Skeletal muscle cell (primary cell): ENCODE measurements at places on chromosomes 4 and X.

- DNase-seq = no peak
Observed at GRCh38 chr4:46765465-46765864, 143.6 kb downstream of the COX7B2 start.

GRCh38 chrX:56026815-56027214, 205.3 kb upstream of the KLF8 start:
- no peak for DNase-seq

GRCh38 chr4:14871676-14872430, 130.4 kb upstream of the CPEB2 start:
- no peak for DNase-seq

DNA sequence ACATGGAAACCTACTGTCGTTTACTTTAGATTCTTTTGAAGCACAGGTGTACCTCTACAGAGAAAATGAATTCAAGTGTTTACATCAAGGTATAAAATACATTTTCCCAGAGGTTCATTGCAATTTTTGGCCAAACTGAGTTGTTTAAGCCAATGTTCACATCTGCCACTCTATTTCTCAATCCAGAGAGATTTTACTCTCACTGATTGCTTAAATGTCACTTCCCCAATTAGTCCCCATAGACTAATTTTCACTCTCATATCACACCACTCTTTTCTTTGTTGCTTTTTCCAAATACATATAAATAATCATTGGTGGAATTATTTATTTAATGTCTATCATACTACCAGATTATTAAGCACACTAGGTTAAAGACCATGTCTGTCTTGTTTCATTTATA, 271.8 kb downstream of the PPP3CA start:
- no peak for DNase-seq

DNA sequence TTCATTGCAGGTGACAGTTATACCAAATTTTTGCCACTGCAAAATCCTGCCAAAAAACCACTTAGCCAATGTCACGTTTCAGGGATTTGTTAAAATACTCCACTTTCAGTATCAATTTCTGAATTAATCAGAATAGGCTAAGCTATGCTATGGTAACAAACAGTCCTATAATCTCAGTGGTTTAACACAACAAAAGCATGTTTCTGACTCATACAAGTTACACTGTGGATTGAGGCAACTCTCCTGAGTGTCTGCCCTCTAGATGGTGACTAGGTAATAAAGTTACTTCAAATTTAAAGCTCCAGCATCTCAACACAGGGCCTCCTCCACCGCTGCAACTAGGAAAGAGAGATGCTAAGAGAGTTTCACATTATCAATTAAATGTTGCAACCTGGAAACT, 23.0 kb upstream of the RADX start:
- DNase-seq = no peak

GRCh38 chr4:22897520-22898108, 204.9 kb downstream of the GBA3 start:
- DNase-seq = no peak

- no peak for DNase-seq
Observed at GRCh38 chr4:143402776-143403552, 66.3 kb downstream of the GAB1 start.

- peak; percentile 4 for DNase-seq
Observed at GRCh38 chr4:27819246-27819645, 958.6 kb downstream of the STIM2 start.

DNA sequence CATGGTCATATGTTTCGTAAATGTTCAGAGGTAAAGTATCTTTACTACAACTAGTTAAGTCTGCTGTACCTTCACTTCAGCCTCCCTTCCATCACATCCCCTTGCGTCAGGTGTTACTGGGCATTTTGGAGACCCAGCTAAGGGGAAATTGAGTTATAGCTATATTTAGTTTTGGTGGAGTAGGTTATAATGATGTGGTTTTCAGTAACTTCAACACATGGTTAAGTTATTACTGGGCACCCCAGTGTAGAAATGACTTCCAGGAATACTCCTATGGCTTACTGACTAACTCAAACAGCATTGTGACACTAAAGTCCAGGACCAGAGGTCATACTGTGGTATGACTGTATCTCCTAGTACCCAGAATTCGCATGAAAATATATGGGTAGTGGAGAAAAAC, 23.4 kb upstream of the ACSL1 start:
- DNase-seq = no peak

- no peak for DNase-seq
Observed at GRCh38 chr4:175646802-175647201, 165.3 kb downstream of the GPM6A start.

GRCh38 chrX:12890467-12890866, 16.0 kb upstream of the TLR8 start:
- DNase-seq = no peak

DNA sequence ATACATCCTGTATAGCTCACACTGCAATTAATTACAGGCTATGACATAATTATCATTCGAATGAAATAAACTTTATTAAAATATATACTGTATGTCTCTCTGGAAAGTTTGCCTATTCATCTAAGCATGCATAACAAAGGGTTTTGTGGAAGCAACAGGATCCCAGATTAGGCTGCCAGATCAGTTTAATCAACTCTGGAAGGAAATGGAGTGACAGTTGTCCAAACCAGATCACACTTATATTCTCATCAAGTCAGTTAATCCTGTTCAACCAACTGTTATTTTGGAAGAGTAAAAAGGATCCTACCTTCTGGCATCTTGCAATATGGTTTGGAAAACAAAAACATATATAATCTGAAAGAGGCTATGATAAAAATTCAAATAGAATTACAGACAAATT, 312.2 kb downstream of the FAT4 start:
- no peak for DNase-seq

GRCh38 chrX:29903360-29903759, 312.0 kb upstream of the MAGEB2 start:
- DNase-seq = no peak

DNA sequence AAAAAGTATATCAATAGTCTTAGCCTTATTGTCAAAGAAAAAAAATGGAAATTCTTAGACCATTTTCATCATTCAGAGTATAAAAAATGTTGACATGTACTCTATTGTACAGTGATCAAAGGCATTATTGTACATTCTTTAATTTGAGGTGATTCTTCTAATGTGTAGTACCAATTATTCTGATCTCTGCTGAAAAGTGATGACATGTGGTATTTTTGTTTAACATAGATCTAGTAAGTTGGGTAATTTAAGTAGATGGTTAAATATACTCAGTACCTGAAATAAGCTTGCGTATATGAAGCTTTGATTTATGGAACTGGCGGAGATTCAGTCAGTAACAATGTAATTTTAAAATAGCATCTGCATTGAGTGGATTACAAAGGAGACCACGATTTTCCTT, 5.1 kb downstream of the TENM3 start:
- no peak for DNase-seq

DNA sequence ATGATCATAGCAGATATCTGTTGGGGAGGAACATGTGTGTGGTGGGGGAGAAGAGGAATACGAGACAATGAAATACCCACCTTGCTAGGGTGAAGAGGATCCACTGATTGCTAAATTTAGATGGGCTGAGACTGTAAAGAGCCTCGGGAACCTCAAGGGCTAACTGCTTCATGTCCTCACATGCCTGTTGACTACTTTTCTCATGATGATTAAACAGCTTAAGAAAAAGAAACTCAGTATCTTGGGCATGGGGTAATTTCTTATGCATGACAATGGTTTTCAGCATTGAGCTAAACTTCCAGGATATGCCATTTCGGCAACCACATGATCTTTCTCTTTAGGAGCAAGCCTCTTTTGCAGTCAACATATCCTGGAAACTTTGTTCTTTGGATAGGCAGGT, 3.9 kb upstream of the LNX1 start:
- DNase-seq = no peak

GRCh38 chr4:78167510-78167909, 110.4 kb downstream of the FRAS1 start:
- no peak for DNase-seq

DNA sequence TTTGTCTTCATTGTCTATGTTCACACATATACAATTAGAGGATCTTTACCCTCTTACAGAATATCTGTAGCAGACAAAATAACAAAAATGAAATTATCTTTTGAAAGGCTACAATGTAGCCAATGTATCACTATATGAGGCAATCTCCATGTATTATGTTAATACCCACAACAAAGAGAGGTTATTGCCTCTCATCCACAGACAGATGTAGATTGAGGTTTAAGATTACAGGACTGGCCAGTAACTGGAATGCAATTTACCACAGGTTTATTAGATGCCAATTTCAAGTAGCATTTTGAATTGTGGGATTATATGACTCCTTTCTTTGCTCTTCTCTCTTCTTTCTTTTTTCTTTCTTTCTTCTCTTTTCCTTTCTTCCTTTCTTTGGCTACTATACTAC, 242.6 kb downstream of the ANKRD50 start:
- DNase-seq = no peak

DNA sequence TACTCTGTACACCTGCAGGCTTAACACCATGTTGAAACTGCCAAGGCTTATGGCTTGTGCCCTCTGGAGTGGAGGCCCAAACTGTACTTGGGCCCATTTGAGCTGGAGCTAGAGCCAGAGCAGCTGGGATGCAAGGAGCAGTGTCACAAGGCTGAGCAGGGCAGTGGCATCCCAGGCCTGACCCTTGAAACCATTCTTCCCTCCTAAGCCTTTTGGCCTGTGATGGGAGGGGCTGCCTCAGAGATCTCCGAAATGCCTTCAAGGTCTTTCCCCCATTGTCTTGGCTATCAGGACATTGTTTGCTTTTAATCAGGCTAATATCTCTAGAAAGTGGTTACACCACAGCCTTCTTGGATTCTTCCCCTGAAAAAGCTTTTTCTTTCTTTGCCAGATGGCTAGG, 10.9 kb upstream of the PNMA5 start:
- DNase-seq = no peak

DNA sequence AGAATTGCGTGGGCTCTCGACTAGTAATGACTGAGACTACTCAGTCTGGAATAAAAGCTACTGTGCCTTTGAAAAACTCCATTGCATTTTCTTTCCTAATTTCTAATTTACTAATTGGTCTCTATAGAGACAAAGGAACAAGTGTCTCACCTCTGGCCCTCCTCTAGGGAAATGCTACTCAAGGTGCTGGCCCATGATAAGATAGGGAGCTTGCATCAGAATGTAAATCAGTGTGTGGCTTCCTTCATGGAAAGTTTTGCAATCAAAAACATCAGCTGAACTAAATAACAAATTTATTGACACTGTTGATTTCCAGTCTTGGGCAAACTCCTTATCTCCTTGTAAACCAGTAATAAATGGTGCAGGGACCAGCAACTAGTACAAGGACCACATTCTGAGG, 81.8 kb downstream of the SRPX start:
- DNase-seq = no peak

DNA sequence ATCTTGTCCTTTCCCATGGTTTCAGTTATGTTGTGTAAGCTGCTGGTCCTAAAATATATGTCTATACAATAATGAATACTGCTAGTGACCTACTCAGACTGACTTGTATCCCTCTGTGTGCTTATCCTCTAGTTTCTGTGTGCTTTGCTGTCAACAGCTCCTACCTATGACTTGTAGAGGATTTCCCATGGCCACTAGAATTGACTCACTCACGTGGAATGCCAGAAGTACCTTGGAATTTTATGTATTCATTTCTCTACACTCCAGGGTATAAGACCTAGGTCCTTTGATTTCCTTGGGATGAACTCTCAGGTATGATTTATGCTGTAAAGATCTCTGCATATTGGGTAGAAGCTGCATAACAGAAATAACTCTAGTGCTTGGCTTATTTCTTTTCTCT, 279.9 kb upstream of the SLIT2 start:
- no peak for DNase-seq

DNA sequence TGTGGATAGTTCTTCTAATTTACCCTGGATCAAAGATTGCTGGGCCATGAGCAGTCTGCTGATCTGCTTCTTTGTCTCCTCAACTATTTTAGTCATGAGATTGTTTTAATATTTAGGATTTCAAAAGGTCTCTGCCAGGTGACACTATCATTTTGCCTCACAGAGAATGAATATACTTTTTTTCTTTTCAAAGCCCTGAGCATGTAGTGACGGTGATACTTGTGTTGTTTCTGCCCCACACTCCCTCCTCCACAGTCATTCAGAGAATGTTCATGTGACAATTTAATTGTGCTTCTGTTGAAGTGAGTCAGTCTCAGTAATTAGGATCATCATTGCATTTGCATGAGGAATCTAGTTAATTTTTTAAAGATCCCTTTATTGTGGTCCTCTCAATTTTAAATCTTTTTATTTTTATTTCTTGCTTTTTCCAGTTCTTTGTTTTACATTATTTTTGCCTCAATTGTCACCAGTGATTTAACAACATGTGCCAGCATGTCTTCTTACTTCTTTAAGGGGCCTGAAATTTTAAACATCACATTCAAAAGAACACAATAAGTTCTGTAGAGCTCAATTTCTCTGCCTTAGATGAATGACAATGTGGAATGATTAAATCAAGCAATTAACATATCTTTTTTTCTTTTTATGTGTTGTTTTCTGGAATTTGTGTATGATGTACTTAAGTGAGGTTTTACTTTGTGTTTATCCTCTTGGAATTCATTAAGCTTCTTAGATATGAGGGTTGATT, 12.3 kb downstream of the MMRN1 start:
- DNase-seq = no peak

DNA sequence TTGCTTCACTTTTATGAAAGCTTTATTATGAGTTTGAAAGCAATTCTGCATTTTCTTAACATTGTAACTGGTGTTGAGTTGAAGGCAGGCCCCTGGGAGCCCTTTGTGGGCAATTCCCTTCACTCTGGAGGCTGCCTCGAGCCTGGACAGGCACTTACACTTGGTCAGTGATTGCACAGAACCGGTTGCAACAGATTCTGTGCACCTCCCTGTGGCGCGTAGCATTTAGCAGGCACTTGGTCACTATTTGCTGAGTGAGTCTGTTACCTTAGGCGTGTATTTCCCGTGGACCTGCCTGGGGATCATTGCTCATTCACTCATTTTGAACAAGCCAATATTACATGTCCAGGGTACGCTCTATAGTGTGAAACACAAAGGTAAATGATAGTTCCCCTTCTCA, 80.4 kb downstream of the PTTG2 start:
- no peak for DNase-seq

- no peak for DNase-seq
Observed at GRCh38 chr4:82913305-82913704, 12.8 kb downstream of the THAP9 start.

GRCh38 chr4:87377816-87378215, 13.2 kb downstream of the HSD17B11 start:
- no peak for DNase-seq

DNA sequence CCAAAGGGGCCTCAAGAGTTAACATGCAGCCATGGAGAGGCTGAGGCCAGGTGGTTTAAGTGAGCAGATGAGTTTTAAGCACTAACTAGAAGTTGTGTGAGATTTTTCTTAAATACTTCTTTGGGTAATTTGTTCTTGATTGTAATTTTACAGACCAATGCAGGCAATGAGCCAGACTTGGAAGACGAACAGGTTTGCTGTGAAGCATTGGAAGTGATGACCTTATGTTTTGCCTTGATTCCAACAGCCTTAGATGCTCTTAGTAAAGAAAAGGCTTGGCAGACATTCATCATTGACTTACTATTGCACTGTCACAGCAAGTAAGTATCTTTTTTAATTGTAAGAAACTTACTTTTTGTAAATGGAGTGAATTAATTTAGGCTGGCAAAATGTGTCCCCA, 103.9 kb downstream of the USP9X start:
- DNase-seq = no peak
